ENCODE measurements at places on chromosomes 2 and 18. TPM values are rescaled to one million over a fixed set of nuclear protein-coding genes. Genes with fewer than 3 reads are reported as not detected.

- no peak for DNase-seq
- H3K27ac ChIP-seq = no peak overlapping the region
- H3K4me3 ChIP-seq = no peak overlapping the region
- no peaks in the 10 kb centered on the region for H3K27me3 ChIP-seq
- peaks cover 41% of the 10 kb centered on the region for H3K36me3 ChIP-seq
- H3K4me1 ChIP-seq = peaks cover 15% of the 10 kb centered on the region
Observed at GRCh38 chr2:224532931-224533330, 52.2 kb downstream of the CUL3 start.

Gene ACMSD
- total RNA-seq = not detected

DNA sequence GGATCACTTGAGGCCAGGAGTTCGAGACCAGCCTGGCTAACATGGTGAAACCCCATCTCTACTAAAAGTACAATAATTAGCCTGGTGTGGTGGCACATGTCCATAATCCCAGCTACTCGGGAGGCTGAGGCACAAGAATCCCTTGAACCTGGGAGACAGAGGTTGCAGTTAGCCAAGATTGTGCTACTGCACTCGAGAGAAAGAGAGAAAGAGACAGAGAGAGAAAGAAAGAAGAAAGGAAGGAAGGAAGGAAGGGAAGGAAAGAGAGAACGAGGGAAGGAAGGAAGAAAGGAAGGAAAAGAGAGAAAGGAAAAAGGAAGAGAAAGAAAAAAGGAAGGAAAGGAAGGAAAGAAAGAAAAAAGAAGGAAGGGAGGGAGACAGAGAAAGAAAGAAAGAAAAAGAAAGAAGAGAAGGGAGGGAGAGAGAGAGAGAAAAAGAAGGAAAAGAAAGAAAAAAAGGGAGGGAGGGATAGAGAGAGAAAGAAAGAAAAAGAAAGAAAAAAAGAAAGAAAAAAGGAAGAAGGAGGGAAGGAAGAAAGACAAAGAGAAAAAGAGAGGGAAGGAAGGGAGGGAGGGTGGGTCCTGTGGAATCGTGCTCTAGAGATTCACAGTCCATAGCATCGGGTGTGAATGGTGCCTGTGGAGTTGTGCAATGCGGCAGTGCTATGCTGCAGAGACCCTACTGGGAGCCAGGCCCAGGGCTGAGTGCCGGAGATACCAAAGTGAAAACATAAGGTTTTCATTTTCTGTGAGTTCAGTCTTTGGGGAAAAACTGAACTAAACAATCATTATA lies 4.6 kb upstream of the SDC1 start:
- H3K4me1 ChIP-seq = peaks cover 8% of the 10 kb centered on the region
- H3K27me3 ChIP-seq = peaks cover 40% of the 10 kb centered on the region
- H3K4me3 ChIP-seq = no peak overlapping the region
- no peak overlapping the region for H3K27ac ChIP-seq
- H3K36me3 ChIP-seq = no peaks in the 10 kb centered on the region

- peaks cover 13% of the 10 kb centered on the region for H3K27me3 ChIP-seq
- H3K4me3 ChIP-seq = no peak overlapping the region
- DNase-seq = no peak
- no peak overlapping the region for H3K27ac ChIP-seq
Observed at GRCh38 chr2:65638443-65638842, 206.0 kb upstream of the SPRED2 start.

- H3K36me3 ChIP-seq = no peaks in the 10 kb centered on the region
- H3K4me1 ChIP-seq = no peaks in the 10 kb centered on the region
- H3K27me3 ChIP-seq = no peaks in the 10 kb centered on the region
- DNase-seq = no peak
- H3K4me3 ChIP-seq = no peak overlapping the region
- no peak overlapping the region for H3K27ac ChIP-seq
Observed at GRCh38 chr18:26863122-26863879, 2.2 kb downstream of the AQP4 start.

DNA sequence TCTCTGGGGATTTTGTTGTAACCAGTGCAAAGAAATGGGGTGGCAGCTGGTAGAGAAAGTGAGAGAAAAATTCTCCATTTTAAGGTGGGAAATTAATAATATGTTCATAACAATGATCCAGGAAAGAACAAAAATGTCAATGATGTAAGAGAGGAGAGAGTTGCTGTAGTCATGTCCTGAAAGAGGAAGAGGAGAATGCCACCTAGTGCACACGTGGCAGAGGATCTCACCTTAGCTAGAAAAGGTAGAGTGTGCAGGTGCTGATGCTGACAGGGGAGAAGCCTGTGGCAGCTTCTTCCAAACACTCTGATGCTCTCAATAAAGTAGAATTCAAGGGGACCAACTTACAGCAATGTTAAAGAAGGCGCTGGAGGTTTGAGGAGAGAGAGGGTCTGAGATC lies 282.9 kb upstream of the PKDCC start:
- H3K27ac ChIP-seq = no peak overlapping the region
- H3K4me1 ChIP-seq = no peaks in the 10 kb centered on the region
- H3K36me3 ChIP-seq = no peaks in the 10 kb centered on the region
- peaks cover 3% of the 10 kb centered on the region for H3K27me3 ChIP-seq

DNA sequence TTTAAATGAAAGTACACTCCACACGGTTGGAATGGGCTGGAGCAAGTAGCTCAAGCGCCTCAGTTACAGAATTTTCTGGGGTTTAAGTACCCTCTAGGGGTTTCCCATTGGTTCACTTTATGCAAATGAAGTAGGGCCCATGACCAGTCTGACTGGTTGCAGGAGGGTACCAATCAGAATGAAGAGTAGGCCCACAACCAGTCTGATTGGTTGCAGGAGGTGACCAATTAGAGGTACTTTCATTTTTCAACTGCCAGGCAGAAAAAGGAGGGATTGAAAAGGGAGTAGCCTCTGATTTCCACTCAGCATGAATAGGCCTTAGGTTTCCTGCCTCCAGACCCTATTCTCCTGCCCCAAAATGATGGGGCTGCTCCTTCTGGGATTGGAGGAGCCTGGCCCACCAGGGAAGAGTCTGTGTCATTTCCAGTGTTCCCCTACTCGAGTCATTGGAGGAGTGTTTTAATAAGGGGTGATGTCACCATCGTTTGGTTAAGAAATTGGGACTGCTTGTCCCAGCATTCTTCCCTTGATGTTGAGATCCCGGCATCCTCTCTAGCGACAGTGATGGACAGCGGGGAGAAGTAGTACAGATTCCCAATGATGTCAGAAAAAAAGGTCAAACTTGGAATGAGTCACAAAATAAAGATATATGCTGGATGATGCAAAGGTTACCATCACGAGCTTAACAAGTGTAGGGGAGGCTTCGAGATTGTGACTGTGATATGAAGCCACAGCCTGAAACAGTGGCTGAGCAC lies 210.4 kb downstream of the SH3BP4 start:
- peaks cover 3% of the 10 kb centered on the region for H3K27me3 ChIP-seq
- no peak for DNase-seq
- no peak overlapping the region for H3K27ac ChIP-seq
- no peaks in the 10 kb centered on the region for H3K36me3 ChIP-seq
- no peaks in the 10 kb centered on the region for H3K4me1 ChIP-seq
- H3K4me3 ChIP-seq = no peak overlapping the region

Gene LIMS2
- total RNA-seq = 15.0 TPM

DNA sequence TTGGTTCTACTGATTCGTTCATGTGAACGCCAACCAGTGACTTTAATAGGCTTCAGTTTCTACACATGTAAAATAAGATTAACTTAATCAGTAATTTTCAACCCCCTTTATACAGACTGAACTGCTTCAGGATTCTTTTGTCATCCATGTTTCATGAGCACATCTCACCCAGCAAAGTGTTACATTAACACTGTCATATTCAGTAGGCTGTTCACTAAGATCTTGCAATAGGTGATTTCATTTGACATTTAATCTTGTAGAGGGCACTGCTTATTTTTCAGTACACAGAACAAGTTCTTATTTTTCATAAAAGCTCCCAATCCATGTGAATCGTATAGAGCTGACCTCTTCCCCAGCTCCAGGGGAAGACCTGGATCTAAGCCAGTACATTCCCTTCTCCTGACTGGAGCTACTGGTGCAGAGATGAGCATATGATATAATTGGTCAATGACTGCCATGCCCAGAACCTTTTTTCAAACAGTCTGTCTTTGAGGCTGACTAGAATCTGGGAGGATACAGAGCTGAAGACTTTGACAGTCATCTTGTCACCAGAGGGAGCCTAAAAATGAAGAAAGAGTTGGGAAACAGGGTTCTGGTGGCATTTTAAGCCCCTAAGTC lies 72.2 kb upstream of the CHRNA1 start:
- peaks cover 24% of the 10 kb centered on the region for H3K4me1 ChIP-seq
- no peak overlapping the region for H3K27ac ChIP-seq
- DNase-seq = no peak
- H3K27me3 ChIP-seq = no peaks in the 10 kb centered on the region
- peaks cover 6% of the 10 kb centered on the region for H3K36me3 ChIP-seq

- H3K4me1 ChIP-seq = no peaks in the 10 kb centered on the region
- DNase-seq = no peak
- no peaks in the 10 kb centered on the region for H3K27me3 ChIP-seq
- no peak overlapping the region for H3K27ac ChIP-seq
- no peak overlapping the region for H3K4me3 ChIP-seq
Observed at GRCh38 chr18:27887711-27888495, 289.0 kb downstream of the CDH2 start.

Gene UPP2
- total RNA-seq = not detected

GRCh38 chr2:229342376-229342775 lies 71.3 kb upstream of the PID1 start:
- H3K27me3 ChIP-seq = no peaks in the 10 kb centered on the region
- H3K36me3 ChIP-seq = no peaks in the 10 kb centered on the region
- no peak overlapping the region for H3K27ac ChIP-seq
- no peaks in the 10 kb centered on the region for H3K4me1 ChIP-seq

Gene GALNT13
- total RNA-seq = not detected

- no peak overlapping the region for H3K27ac ChIP-seq
- no peak overlapping the region for H3K4me3 ChIP-seq
- no peaks in the 10 kb centered on the region for H3K4me1 ChIP-seq
- H3K27me3 ChIP-seq = peaks cover 16% of the 10 kb centered on the region
Observed at GRCh38 chr2:200600549-200601225, 14.9 kb downstream of the AOX1 start.

DNA sequence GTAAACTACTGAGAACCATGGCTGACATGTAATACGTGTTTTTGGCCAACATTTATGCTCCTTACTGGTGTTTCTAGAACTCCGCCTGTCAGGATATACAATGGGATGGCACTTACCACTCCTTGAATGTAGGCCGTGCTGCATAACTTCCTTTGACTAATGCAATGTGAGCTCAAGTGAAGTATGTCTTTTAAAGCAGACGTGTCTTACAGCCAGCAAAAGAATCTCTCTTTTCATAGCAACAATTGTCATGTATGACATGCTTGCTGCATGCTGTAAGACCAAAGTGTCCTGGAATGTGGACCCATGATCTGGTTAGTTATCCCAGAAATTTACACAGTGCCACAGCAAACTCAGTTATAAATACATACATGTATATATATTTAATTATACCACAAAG lies 1202.7 kb upstream of the PIK3C3 start:
- no peak overlapping the region for H3K27ac ChIP-seq
- no peak overlapping the region for H3K4me3 ChIP-seq
- H3K27me3 ChIP-seq = no peaks in the 10 kb centered on the region
- no peaks in the 10 kb centered on the region for H3K36me3 ChIP-seq

DNA sequence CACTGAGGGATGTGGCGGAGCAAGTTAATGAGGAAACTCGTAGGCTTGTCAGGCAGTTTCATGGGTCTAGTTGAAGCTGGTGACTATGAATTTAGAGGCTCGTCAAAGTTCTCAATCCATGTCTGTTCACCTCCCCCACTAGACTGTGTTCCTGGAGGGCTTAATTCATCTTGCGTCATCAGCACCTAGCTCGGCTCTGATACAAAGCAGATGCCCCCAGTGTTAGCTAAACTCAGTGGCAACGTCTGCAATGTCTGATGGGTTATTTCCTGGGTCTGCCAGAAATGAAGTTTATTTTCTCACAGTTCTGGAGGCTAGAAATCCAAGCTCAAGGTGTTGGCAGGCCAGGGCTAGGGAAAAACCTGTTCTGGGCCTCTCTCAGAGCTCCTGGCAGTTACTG lies 140.6 kb downstream of the PID1 start:
- H3K36me3 ChIP-seq = no peaks in the 10 kb centered on the region
- no peak overlapping the region for H3K4me3 ChIP-seq
- no peak for DNase-seq
- H3K4me1 ChIP-seq = no peaks in the 10 kb centered on the region
- no peaks in the 10 kb centered on the region for H3K27me3 ChIP-seq

DNA sequence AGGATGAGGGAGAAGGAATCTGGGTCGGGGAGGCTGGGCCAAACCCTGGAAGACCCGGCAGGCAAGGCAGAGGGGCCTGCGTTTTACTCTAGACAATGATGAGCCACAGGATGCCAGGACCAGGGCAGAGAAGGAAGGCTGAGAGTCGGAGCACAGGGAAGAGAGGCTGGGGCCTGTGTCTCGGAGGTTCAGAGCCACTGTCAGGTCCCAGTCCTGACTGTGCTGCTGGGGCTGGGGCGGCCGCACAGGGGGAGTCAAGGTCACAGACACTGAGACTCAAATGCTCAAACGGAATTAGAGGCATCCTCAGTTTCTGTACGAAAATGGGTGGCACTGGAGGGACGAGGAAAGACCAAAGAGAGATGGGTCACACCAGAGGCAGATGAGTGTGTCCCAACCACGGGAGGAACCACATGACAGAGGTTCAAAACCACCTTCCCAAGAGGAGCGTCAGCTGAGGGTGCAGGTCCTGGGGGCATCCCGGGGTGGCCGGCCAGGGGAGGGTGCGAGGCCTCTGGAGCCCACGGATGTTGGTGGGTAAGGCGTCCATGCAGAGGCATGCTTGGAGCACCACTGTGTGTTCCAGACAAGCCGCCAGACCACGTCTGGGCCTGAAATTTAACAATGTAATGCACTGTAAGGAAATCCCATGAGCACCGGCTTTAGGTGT lies 14.7 kb downstream of the HDAC4 start:
- no peak for DNase-seq
- no peaks in the 10 kb centered on the region for H3K27me3 ChIP-seq
- H3K4me3 ChIP-seq = no peak overlapping the region
- H3K27ac ChIP-seq = no peak overlapping the region

GRCh38 chr2:158688721-158689120 lies 106.4 kb upstream of the DAPL1 start:
- H3K27ac ChIP-seq = no peak overlapping the region
- no peaks in the 10 kb centered on the region for H3K27me3 ChIP-seq
- H3K4me3 ChIP-seq = no peak overlapping the region
- H3K36me3 ChIP-seq = no peaks in the 10 kb centered on the region
- DNase-seq = no peak
- H3K4me1 ChIP-seq = no peaks in the 10 kb centered on the region
